CD8-positive, alpha-beta T cell (primary cell): ENCODE measurements at places on chromosomes 3 and 15. TPM values are rescaled to one million over a fixed set of nuclear protein-coding genes. Genes with fewer than 3 reads are reported as not detected.

DNA sequence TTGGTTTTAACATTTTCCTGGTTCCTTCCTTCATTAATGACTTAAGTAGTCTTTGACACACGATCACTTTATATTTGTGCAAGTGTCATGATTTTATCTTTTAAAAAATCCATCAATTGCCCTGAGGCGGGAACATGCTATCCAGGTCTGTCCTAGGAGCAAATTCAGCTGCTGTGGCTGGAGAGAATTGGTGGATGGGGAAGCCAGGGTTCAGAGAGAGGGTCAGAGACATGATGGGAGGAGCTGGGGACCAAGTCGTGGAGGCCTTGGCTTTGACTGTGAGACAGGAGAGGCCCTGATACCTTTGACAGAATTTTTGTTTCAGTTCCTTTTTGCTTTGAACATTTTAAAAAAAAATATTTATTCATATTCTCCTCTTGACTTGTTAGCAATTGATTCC, 89.0 kb downstream of the CHRNA7 start:
- DNase-seq, result no peak

DNA sequence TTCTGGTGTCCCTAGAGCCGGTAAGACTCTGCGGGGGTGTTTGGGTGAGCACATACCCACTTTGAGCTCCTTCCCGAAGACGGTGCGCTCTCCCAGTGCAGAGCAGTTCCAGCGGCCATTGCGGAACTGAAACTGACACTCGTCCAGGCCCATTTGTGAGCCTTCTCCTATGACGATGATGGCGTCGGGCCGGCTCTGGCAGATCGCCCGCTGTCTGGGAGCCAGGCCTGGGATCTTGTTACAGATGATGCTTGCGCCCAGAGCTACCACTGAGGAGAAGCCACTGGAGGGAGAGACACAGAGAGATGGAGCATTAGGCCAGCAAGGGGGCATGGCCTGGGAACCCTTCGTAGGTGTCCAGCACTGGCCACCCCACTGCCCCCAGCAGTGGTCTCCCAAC, 5.0 kb downstream of the WNT7A start:
- DNase-seq, result no peak

DNA sequence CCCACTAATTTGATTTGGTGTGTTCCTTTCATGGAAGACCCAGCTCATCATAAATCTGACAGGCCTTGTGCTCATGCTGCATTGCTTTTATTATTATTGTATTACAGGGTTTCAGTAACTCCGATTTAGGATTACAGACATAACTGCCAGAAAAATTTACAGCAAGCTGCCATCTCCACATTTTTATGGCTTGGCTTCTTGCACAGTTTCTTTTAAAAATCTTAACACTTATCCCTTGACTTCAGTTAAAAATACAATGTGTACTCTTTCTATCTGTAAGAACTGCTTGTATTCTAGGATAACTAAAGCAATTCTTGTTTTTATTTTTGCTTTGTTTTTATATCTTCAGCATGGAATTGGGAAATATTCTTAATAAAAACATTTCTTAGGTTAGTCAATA, 612.2 kb downstream of the DIPK2A start:
- no peak for DNase-seq

Gene CCR8
- total RNA-seq, result 0.61 TPM

DNA sequence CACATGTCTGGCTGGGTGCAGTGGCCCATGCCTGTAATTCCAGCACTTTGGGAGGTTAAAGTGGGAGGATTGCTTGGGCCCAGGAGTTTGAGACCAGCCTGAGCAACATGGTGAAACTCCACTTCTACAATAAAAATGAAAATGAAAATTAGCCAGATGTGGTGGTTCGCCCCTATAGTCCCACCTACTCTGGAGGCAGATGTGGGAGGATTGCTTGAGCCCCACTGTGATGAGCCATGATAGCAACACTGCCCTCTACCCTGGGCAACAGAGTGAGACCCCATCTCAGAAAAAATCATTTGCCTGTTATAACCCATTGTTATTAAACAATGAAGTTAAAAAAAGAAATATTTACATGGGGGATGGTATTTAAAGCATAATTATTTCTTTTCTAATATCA, 240.1 kb upstream of the ZPLD1 start:
- no peak for DNase-seq

- no peak for DNase-seq
Measured at GRCh38 chr15:77993374-77993911, 84.1 kb downstream of the TBC1D2B start.

Gene LINGO1
- not detected for total RNA-seq

Gene GABRG3
- total RNA-seq, result not detected

DNA sequence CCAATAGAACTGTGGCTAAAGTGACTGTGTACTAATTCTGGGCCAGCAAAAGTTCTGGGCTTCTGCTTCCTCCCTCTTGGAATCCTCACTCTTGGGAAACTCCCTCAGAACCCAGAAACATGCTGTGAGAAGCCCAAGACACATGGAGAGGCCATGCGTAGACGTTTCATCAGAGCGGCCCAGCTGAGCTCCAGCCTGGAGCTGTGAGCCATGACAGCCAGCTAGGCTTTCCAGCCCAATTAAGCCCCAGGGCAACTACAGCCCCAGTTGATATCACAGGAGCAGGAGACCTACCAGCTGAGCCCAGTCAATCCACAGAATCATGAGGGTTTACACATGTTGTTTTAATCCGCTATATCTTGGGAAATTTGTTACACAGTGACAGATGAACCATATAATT, 43.6 kb upstream of the CNOT10 start:
- DNase-seq, result no peak

Gene CTXND1
- not detected for total RNA-seq

Gene GP5
- total RNA-seq, result 2.8 TPM

Gene WDR5B
- total RNA-seq, result 2.7 TPM

DNA sequence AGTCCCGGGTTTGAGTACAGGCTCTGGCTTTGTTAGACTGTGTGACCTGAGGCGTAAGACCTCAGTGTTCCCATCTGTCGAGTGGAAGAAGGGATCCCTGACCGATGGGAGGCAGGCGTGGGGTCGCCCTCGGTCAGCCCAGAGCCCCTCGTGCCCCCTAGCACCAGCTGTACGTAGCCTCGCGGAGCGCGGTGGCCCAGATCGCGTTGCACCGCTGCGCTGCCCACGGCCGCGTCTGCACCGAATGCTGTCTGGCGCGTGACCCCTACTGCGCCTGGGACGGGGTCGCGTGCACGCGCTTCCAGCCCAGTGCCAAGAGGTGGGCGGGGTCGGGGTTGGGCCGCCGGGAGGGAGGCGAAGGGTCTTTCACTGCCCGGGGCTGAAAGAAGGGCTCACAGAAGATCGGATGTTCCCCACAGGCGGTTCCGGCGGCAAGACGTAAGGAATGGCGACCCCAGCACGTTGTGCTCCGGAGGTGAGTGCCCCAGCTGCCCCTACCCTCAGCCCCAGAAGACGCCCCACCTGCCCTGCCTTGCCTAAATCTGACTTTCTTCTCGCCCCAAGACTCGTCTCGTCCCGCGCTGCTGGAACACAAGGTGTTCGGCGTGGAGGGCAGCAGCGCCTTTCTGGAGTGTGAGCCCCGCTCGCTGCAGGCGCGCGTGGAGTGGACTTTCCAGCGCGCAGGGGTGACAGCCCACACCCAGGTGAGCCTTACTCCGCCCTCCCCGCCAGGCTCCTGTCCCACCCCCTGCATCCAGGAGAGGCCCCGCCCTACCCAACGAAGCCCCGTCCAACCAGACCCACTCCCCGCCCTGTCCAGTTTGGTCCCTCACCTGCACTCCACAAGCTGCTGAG, 3.5 kb upstream of the LSMEM2 start:
- DNase-seq, result no peak

GRCh38 chr3:188407158-188407880, 253.4 kb downstream of the LPP start:
- DNase-seq, result no peak

Gene TUBGCP4
- total RNA-seq, result 5.8 TPM

- DNase-seq, result no peak
Measured at GRCh38 chr15:68809517-68809916, 11.2 kb downstream of the ANP32A start.

- no peak for DNase-seq
Measured at GRCh38 chr15:58469432-58470353, 37.9 kb downstream of the LIPC start.

GRCh38 chr3:105108823-105109222, 257.9 kb upstream of the ALCAM start:
- no peak for DNase-seq

DNA sequence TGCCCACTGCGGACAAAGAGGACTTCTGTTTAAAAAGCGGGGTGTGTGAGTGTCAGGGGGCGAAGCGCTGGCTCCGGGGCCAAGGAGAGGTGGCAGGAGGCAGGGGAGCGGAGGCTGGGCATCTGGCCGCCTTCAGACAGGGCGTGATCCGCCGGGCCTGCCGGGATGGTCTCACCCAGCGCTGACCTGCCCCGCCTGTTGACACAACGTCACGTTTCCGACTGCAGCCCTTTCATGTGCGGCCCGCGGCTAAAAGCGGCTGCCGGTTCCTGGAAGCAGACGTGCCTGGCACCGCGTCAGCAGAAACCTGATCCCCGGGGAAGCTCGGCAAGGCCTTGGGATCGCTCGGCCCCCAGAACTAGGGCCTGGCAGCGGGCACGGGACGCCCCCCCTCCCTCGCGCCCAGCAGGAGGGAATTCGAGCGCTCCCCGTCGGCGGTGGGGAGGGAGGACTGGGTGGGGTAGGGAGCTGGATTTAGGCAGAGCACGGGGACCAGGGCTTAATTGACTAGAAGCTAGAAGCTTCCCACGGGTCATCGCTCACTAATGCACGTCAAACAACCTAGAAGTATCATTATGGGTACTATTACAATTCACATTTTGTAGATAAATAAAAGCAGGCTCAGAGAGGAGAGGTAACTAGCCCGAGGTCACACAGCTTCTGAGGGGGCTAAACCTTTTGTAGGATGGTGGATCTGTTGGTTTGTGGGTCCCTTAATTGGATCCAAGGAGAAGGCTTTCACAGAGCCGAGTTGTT, 7.7 kb downstream of the BHLHE40 start:
- DNase-seq, result peak; percentile 76
